ENCODE measurements at places on chromosomes 11 and 22.
A peak's percentile ranks its signal among the peaks of the same experiment; 100 is the strongest.

GRCh38 chr11:94786264-94787126, 18.3 kb downstream of the AMOTL1 start:
- peak; percentile 75 for DNase-seq

- DNase-seq, result peak; percentile 88
Measured at GRCh38 chr11:44094260-44094868, 1.1 kb upstream of the EXT2 start.

DNA sequence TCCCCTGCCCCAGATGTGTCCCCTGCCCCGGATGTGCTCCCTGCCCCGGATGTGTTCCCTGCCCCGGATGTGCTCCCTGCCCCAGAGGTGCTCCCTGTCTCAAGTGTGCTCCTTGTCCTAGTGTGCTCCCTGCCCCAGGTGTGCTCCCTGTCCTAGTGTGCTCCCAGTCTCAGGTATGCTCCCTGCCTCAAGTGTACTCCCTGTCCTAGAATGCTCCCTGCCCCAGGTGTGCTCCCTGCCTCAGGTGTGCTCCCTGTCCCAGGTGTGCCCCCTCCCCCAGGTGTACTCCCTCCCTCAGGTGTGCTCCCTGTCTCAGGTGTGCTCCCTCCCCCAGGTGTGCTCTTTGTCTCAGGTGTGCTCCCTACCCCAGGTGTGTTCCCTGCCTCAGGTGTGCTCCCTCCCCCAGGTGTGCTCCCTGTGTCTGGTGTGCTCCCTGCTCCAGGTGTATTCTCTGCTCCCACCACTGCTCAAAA, 48.7 kb upstream of the RASD2 start:
- DNase-seq, result no peak

DNA sequence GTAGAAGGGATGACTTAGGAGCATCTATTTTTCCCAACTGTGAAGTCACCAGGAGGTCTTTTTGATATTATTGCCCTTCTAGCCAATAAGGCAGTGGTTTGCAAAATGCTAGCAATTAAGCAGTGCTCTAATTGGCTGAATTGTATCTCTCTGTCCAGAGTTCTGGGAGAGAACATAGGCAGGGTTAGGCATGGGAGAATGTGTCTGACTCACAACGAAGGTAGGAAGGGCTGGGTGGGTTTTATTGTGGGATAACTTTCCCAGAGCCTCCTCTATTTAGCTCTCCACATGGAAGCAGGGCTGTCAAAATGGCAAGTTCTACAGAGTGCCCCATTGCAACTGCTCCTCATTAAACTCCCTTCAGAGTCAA, 415.9 kb upstream of the CADM1 start:
- no peak for DNase-seq

DNA sequence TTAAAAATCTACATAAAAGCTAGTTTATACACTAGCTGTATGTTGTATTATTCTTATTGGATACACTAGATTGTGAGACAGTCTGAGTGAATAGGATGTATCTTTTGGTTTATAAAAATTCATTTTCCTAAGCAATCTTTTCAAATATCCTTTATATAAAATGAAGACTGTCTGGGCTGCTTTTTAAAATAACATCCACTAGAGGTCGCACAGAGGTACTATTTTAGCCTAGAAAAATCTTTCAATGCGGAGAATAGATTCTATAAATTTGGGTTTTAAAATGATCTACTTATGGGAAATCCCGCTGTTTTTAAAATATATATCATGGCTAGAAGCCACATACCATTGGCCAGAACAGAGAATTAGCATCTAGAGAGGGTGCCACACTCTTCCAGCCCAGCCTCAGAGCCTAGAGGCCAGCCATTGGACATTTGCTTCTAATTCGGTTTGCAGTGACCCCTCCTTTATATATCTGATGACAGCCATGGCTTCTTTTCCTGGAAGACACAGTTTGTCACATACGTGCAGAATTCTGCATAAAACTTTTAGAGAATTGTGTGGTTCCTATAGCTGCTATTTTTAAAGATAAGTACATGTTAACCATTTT, 7.3 kb downstream of the C11orf97 start:
- peak; percentile 76 for DNase-seq

- DNase-seq, result no peak
Measured at GRCh38 chr11:103548838-103549237, 439.6 kb downstream of the DYNC2H1 start.

GRCh38 chr11:27212248-27212780, 150.7 kb downstream of the CCDC34 start:
- DNase-seq, result no peak

Measured in PC-3 (cell line).